ENCODE measurements at places on chromosomes 6 and 20.

DNA sequence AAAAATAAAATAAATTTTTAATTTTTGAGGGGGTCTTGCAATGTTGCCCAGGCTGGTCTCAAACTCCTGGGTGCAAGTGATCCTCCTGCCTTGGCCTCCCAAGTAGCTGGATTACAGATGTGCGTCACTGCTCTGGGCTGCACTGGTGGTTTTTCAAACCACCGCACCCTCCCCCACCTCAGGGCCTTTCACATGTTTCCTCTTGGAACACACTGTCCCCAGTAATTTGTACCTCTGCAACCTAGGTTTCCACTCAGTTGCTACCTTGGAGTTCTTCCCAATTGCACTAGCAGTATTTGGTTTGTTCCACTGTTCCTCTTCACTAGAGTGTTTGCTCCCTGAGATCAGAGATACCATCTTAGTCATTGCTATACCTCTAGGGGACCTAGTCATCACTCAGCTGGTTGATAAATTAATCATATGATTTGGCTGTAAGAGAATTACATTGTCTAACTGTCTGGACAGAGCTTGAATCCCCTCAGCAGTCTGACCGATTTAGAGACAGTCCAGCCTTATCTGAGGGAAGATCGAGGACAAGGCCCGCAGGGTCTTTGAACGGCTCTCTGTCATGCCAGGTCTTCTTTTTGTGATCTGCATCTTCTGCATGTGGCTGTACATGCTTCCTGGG is 32.0 kb downstream of the CEP43 start:
- no peak for DNase-seq

DNA sequence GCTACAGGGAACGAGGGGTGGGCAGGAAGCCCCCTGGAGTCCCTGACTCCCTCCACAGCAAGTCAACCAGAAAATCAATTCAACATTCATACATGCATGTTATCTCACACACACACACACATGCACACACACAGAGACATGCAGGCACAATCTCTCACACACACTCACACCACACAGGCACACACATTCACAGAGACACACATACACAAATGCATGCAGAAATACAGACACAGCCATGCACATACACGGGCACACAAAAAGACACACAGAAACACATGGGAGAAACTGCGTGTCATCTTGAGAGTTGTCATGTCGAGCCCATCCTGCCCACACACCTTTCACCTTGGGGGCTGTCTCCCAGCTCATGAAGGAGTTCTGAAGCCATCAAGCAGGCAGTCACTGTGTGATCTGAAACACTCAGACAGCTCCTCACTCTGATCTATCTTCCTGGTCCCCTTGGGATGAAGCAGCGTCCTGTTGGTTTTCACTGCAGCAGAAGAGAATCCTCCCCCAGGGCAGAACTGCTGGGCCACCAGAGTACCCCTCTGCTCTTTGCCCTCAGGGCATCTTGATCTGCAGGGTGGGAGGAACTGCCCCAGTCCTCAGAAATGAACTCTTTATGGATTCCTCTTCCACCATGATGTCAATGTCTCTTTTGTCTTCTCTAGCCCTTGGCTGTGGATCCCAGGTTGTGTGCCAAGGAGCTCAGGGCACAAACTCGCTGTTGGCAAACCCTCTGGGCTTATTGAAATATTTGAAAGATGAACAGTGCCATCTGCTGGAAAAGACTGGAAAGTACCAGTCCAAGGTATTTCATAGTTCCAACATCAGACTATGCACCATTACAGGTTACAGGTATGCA is 8.8 kb downstream of the RAET1L start:
- no peak for DNase-seq

- DNase-seq, result no peak
Measured at GRCh38 chr6:44494011-44494501, 106.5 kb downstream of the CDC5L start.

DNA sequence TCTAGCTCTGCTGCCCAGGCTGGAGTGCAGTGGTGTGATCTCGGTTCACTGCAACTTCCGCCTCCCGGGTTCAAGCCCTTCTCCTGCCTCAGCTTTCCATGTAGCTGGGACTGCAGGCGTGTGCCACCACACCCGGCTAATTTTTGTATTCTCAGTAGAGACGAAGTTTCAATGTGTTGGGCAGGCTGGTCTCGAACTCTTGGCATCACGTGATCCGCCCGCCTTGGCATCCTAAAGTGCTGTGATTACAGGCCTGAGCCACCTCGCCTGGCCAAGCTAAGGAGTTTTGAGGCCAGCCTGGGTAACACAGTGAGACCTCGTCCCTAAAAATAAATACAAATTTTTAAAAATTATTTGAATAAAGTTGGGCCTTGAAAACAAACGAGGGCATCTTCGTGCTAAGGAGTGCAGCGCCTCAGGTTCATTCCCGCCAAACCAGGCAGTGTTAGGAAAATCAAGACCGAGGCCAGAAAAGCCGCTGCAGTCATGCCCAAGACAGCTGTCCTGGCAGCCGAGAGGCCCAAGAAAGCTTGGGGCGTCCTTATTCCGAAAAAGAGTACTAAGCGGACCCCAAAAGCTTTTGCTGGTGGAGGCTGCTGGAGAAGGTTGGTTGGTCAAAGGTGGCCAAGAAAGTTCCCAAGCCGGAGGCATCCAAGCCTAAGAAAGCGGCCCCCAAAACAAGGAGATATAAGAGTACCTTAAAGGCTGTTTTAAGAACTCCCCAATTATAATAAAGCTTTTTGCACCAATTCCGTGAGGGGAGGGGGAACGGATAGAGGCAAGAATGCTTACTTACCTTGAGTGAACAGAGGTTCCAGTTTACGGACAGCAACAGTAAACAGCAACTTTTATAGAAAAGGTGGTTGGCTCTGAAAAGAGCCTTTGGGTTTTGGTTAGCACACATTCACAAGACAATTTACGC is 109.0 kb downstream of the HFE start:
- peak; percentile 57 for DNase-seq

- DNase-seq, result no peak
Measured at GRCh38 chr6:37092923-37093727, 76.8 kb upstream of the PIM1 start.

- no peak for DNase-seq
Measured at GRCh38 chr6:109498052-109498451, 15.0 kb upstream of the ZBTB24 start.

DNA sequence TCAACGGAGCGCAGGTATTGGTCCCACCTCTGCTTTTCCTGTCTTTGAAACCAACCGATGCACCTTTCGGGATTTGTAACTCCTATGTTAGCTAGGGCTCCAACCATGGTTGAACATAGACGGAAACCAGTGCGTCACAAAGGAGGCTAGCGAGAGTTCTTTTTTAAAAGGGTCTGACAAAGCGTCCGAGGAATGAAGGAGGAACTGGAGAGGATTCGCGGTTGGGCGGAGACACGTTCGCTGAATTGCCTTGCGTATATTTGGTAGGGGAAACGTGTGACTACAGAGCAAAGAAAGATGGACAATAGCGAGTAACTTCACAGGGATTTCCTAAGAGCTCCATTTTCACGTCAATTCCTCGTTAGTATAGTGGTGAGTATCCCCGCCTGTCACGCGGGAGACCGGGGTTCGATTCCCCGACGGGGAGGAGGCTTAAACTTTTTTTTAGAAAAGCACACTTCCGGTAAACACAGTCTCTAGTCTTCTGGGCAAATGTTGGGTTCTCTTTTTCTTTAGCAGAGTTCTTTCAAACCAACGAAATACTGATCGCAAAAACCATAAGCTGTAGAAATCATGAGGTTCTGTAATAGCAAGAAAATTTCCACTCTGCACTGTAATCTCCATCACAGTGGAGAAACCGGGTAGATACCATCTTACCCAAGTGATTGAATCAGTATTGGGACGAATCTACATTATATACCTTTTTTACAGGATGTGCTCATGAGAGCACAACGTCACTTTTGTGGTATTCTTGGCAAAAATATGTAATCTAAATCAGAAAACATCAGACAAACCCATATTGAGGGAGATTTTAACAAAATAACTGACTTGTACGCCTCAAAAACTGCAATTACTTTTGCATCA is 6.6 kb upstream of the ZNF184 start:
- DNase-seq, result peak; percentile 73
